ENCODE measurements at places on chromosomes 7 and 10. TPM values are rescaled to one million over a fixed set of nuclear protein-coding genes. Genes with fewer than 3 reads are reported as not detected.

DNA sequence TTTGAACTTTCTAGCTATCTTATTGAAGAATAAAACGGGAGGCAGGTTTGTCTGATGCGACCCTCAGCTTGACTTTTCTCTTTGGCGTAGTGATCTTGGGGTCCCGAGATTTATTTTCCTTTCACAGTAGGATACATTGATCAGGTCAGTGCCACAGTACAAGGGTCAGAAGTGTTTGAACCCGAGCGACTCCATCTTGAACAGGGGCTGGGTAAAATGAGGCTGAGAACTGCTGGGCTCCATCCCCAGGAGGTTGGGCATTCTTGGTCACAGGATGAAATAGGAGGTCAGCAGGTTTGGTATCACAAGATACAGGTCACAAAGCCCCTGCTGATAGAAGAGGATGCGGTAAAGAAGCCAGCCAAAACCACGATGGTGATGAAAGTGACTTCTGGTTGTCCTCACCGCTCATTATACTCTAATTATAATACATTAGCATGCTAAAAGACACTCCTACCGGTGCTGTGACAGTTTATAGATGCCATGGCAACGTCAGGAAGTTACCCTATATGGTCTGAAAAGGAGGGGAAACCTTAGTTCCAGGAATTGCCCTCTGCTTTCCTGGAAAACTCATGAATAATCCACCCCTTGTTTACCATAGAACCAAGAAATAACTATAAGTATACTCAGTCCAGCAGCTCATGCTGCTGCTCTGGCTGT is 3.0 kb upstream of the TECPR1 start:
- DNase-seq, result no peak

DNA sequence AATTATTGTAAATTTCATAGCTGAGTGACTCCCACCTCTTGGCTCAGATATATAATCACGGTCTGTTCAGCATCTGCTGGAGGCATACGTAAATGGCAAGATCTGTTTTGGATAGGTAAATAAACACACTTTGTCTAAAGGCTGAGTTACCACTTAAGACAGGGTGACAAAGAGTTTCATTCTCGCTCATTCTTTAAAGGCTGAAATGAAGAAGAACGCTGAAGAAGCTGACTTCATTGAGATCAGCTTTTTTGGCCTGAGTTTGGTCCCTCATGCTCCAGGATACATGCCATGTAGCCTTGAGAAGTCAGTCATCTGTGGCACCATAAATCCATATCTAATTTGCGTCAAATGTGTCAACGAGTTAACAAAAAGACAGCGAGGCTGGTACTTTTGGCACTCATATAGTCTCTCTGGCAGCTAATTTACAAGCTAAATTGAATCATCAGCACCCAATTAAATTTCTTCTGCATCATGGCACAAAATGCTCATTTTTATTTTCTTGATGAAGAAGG is 309.9 kb downstream of the GPAM start:
- no peak for DNase-seq

The AFAP1L2 gene
- total RNA-seq, result 5.3 TPM

DNA sequence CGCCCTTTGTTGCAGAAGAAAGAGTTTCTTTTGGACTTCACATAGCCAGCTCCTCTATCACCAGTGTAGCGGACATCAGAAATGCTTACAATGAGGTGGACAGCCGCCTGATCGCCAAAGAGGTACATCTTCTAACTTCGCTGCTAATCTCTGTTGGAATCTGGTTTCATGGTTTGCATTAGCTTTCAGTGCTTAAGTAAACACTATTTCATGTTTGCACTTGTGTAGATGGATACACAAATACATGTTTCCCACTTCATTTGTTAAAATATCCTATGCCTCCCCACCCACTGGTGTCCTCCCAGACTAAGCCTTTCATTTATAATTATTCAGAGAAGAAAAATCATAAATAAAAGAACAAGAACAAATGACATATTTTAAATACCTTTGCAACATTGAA is 103.9 kb downstream of the WDFY4 start:
- DNase-seq, result no peak

GRCh38 chr10:112797855-112798254 is 152.2 kb upstream of the TCF7L2 start:
- DNase-seq, result no peak

DNA sequence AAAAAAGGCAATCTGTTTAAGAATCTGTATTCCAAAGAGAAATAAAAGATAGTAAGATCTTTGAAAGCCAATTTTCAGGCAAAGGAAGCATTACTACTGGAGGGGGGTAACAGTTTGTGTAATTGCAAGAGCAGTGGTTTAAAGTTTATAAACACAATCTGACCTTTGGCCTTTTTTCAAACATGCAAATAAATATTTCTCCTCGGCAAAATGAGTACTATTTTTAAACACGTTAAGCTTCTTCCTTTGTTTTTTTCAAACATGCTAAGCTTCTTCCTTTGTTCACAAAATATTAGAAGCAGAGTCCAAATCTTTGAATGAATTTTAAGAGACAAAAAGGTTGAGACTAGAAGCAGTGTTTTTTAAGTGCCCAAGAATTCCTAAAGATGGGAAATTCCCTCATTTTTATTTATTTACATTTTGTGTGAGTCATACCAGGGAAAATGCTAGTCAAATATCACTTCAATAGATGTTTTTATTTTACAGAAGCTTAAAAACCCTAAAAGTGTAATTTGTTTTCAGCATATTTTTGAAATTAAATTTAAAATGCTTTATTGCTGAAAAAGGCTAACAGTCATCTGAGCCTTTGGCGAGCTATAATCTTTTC is 229.3 kb downstream of the GPR37 start:
- no peak for DNase-seq

- no peak for DNase-seq
These were observed 261.9 kb downstream of the ARL4A start for GRCh38 chr7:12949060-12949931.

Measured in Right ventricle myocardium superior (tissue), 1 donor.